Renal cortex interstitium (tissue), 15 donors: ENCODE measurements at places on chromosomes 4 and X.

- no peak for DNase-seq
Measured at GRCh38 chr4:52783069-52783468, 31.8 kb upstream of the ERVMER34-1 start.

GRCh38 chr4:93186846-93187245 is 641.7 kb upstream of the ATOH1 start:
- DNase-seq: no peak

- DNase-seq: no peak
Measured at GRCh38 chrX:108122748-108123147, 31.2 kb downstream of the ATG4A start.

DNA sequence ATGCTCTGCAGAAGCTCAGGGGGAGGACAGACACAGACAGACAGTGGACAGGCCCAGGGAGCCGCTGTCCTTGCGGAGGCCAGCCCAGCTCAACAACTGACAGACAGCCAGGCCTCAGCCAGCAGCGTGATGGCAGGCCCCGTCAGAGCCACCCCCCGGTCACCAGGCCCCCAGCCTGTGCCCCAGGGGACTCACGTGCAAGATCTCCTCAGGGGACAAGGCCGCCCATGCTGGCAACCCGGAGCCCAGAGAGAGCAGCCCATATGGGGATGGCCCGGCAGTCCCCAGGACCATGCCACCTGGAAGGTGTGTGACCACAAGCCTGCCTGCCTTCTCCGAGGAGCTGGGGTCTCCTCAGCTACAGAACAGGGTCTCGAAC is 28.0 kb upstream of the MXD4 start:
- no peak for DNase-seq

DNA sequence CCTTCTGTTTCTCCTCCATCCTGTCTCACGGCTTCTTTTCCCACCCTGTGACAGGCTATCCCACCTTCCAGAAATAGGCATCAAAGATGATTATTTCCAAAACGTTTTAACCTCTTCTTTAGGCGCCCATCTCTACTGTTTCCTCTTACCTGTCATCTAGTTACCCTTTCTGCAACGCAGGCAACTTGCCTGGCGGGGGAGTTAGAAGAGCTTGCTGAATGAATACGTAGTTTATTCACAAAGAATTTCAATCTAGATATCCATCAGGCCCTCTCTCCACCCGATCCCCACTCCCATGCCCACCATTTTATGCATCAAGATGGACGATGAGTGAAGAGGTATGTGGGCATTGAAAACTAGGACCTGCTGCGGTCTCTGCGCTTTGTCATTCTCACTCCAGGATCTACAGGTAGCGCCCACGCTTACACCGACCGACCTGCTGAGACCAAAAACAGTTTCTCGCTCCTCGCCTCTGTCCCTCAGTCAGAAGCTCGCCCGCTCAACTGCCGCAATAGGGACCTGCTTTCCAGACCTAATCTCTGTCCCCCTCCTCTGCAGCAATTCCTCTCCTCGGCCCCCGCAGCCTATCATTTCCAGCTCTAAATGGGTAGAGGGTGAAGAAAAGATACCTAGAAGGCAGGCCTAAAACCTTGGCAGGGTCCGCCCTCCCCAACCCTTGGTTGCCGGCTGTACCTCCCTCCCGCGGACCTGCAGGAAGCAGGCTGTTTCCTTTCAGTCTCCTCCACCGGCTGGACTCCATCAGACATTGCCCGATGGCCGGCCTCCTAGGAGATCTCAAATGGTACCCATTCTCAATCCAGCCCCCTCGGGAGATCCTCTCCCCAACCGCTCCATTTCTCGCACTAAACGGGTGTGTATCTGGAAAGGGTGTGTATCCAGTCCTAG is 624 bp downstream of the BEX5 start:
- no peak for DNase-seq

- no peak for DNase-seq
Measured at GRCh38 chr4:109728385-109728784, 1.5 kb downstream of the PLA2G12A start.

GRCh38 chrX:71550578-71550977 is 17.7 kb downstream of the OGT start:
- no peak for DNase-seq

DNA sequence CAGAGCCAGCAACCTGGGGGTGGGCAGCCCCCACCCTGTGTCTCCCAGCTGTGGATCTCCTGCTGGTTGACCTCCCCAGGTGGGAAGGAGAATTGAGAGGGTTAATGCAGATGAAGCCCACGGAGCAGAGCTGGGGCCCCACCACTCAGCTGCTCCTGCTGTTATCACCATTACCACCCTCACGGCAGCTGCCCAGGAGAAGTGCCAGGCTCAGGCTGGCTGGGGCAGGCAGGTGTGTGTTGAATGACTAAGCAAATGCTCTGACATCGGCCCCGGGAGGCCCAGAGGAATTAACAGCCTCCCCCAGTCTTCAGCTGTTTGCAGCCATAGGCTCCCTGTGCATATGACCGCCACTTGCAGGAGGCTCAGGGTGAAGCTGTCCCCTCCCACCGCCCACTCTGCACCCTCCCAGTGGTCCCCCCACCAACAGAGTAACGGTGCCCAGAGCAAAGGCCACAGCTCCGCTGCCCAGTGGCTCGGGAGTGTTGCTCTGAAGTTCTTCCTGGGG is 133.8 kb downstream of the CPZ start:
- no peak for DNase-seq

DNA sequence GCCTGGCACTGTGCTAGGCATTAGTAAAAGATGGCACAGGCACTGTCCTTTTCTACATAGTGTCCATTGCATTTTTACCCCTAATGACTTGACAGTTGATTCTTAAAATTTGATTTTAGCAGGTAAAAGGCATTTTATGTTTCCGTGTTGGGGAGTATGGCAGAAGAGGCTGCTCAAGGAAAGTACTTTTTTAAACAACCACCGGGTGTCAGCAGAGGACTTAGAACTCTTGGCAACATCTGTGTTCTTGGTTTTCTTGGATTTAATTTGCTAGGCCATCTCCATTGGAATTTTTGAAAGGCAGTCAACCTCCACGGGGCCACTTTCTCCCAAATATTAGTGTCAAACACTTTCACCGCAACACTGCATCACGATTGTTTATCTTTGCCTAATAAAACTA is 102.9 kb downstream of the TSPAN7 start:
- DNase-seq: peak; percentile 27

- no peak for DNase-seq
Measured at GRCh38 chr4:102640669-102641068, 120.1 kb downstream of the MANBA start.
